NCI-H1417 treated with DMSO at 0.1 percent for 48 hours (cell line): ENCODE measurements at places on chromosomes 4 and X.

- no peak for DNase-seq
These were observed 22.3 kb downstream of the TMEM31 start for GRCh38 chrX:103733017-103733416.

GRCh38 chrX:129600981-129601424 is 53.8 kb downstream of the APLN start:
- no peak for DNase-seq

- no peak for DNase-seq
These were observed 341.2 kb downstream of the TECRL start for GRCh38 chr4:64068096-64068495.

- no peak for DNase-seq
These were observed 644.1 kb downstream of the MID1IP1 start for GRCh38 chrX:39445336-39445735.

DNA sequence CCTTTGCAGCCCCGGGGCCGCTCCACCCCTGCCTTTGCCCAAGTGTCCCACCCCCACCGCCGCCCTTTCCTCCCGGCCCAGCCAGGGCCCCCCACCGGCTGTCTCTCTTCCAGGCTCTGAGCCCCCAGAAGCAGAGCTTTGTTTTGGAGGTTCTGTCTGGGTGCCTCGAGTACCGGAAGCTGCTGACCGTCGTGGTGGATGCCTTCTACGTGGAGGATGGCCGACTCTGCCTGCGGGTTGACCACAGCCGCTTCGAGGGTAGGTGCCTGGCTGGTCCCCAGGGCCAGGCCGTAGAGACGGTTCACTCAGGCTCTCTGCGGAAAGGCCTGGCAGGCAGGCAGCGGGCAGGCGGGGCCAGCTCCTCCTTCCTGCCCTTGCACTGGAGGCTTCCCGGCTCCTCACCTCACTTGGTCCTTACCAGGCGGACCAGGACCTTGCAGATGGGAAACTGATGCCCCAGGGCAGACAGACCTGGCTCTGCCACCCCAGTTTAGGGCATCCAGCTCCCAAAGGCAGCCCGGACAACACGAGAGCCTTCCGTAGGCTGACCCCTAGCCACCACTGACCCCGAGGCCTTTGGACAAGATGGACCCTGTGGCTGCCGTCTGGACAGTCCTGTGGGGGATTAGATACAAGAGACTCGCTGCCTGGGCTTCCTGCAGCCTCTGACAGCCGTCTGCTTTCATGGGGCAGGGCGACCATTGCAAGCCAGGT is 18.2 kb downstream of the CFAP99 start:
- no peak for DNase-seq

- DNase-seq, result no peak
These were observed 189.1 kb upstream of the ATP6AP2 start for GRCh38 chrX:40391662-40392061.

DNA sequence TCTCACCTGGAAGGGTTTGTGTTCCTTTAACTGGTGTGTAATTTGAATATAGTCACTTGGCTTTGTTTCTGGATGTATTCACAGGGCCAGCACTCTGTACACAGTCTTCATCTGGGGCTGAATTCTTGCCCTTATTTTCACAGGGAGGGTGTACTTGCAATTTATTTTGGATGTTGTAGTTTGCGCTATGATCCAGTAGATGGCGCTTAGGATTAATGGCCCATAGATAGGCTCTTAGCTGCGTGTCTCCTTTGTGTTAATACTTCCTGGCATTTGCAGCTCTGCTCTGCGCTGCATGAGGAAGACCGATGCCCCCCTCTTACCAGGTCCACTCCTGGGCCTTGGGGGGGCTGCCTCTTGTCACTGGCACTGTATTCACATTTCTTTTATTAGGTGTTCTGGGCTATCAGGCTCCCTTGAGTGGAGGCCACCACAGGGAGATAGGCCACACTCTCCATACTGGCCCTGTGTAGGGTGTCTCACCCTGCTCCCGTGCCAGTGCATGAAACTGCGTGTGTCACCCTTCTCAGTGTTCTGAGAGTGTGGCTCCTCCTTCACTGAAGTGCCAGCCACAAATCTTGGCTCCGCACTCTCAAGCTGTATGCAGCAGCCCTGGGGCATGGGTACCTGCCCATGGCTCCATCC is 562.2 kb downstream of the ZIC3 start:
- DNase-seq, result no peak

DNA sequence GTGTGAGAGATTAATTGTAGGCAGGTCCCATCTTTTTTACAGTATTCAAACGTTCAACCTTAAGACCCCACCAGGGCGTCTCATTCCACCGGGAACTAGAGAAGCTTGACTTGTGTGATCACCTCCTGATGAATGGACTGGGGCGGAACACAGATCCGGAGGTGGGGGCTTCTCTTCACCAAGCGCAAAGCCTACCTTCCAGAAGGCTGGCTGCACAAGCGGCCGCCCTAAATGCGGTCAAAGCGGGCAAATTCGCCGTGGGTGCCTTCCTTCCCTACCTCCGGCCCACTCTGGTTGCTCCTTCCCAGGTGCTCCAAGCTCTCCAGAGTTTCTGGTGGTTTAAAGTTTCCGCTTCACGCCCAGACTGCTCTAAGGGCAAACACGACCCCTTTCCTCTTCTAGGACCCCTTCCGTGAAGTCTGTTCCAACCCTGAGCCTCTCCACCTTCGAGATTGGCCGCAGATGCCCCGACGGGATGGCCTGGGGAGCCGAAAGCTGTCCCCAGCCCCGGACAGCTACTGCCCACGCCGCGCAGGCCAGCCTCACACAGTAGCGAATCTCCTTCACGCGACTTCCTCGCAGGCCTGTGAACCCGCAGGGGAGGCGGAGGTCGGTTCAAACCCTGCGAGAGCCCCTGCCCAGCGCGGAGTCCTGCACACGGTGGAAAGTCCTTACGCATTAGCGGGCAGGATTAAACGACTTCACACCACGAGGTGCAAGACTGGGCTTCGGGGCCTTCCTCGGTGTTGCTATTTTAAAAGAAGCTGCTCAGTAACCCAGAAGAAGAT is 1.6 kb upstream of the WWC2 start:
- no peak for DNase-seq

- no peak for DNase-seq
These were observed 110.9 kb upstream of the MAP3K15 start for GRCh38 chrX:19626230-19626629.

DNA sequence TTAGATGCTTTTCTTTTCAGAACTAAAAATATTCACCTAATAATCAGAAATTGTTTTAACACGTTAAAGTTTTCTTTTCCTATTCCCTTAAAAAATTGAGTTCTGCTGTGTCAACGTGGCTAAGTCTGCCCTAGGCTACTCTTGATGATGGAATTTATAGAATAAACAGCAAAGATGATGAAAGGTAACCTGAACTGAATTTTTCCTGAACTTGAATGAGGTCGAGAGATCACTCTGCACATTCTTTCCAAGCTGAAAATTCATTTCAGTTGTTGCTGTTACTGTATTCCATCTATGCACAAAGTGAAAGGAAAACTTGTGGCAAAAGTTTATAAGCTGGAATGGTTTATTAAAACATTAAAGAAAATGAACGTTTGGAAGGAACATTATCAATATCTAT is 245.9 kb upstream of the GIMD1 start:
- DNase-seq, result no peak
